Activated B cell treated with CpG ODN at 0.5 μM for 24 hours (primary cell): ENCODE measurements at places on chromosomes 6 and 20. TPM values are rescaled to one million over a fixed set of nuclear protein-coding genes. Genes with fewer than 3 reads are reported as not detected.

DNA sequence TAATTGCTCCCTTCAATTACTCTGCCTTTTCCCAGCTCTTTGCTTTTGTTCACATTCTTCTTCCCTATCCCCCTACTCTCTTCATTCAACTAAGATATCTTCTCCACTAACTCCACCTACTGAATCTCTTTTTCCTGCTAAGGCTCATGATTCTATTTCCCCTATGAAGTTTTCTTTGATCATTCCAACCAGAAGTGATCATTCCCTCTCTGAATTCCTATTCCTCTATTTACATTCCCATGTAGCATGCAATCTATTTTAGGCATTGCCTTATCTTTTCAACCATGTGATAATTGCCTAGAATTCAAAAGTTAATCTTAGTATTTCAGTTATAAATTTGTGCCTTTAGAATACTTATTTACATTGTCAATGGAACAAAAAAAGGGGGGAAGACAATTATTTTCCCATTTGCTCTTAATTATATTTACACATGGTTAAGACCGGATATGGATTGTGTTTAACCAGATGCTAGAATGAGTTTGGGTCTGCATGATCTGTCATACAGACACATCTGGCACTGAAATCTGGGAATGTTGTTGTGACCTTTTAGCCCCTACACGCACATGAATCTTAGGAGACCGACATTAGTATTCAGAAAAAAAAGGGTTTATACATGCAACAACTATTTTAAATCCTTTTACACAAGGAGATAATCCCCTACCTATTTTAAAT lies 20.8 kb downstream of the MOXD1 start:
- DNase-seq, result no peak

GRCh38 chr6:89385846-89386245 lies 26.2 kb downstream of the RRAGD start:
- DNase-seq, result no peak

- no peak for DNase-seq
These were observed 47.2 kb downstream of the BACH2 start for GRCh38 chr6:90249458-90249857.

DNA sequence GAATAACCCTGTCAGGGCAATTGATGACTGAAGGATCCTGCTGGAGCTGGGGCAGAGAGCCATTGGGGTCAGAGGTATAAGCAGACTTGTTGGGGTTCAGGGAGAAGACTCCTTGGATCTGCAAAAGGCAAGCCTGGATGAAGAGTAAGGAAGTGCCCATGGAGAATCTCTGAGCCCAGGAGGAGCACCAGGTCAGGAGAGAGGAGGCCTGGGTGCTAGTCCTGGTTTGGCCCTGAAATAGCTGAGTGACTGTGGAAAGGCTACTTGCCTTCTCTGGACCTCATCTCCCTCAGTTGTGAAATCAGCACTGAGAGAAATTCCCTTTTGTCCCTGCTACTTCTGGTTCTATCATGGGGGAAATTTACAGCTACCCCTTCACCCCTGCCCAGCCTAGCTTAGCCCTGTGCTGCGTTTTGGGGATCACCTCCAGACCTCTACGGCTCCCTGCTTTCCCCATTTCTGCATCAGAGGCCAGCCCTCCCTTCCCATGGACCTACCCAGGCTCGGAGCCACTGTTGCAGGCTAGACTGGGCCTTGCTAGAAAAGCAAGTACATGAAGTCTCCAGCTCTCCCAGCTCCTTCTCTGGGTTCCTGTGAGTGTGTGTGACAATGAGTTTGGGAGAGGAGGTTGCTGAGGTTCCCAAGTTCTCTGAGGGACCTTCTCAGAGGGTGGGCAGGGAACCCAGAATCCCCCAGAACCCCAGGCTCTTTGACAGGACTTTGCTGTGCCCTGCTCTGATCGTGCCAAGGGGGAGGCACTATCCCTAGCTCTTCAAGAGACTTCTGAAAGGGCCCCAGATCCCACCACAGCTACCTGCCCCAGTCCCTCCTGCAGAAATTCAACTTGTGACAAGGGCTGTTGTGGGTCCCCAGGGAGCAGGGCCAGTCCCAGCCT lies 2.3 kb upstream of the NCR2 start:
- DNase-seq, result no peak

GRCh38 chr6:134721060-134721405 lies 228.9 kb downstream of the ALDH8A1 start:
- DNase-seq, result no peak

DNA sequence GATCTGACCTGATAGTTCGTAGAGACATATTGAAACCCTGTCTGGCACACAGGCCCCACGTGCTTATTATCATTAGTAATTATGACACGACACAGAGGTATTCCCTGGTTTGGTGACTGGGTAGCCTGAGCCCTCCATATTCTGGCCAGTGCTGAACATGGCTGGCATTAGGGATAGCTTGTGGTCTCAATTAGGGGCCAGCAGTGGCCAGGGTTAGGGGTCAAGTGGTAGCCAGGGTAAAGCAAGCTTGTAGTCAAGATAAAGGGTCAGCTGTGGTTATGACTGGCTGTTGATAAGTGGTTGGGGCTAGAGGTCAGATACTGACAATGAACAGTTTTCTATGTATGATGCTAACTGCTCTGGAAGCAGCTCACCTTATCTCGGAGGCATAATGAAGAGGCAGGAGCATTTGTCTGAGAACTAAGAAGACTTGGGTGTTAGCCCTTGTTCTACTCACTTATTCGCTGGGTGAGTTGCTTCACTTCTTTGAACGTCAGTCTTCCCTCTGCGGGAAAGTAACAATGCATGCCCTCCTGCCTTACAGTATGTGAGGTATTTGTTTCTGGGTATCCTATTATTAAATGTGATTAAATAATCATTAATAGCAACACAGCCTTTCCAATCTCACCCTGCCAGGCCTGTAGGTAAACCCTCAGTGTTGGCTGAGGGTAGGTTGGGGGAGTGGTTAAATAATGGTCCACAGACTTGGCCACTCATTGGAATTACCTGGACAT lies 66.7 kb downstream of the VEGFA start:
- DNase-seq, result no peak

GRCh38 chr6:169896826-169897456 lies 145.5 kb downstream of the ERMARD start:
- no peak for DNase-seq

DNA sequence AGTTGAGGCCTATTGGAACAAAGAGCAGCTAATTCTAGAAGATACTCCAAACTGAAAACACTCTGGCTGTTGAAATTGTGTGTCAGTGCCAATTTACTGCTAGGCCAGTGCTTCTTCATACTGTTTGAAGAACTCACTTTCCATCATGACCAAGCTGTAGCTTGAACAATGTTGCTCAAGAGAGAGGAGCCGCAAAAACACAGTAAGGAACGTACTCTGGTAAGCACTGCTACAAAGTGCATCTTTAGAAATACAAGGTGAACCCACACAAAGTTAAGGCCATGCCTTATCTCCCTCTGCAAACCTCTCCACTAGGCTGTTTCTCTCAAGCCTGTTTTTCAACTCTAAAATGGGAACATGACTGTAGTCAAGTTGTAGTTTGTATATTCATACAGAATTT lies 74.5 kb upstream of the TULP1 start:
- no peak for DNase-seq

Gene TFAP2C
- total RNA-seq, result not detected in 2 replicates

Gene CDKN1A
- 46.9 and 50.4 TPM in 2 replicates for total RNA-seq

Gene GABRR1
- not detected in 2 replicates for total RNA-seq

Gene RALGAPA2
- 16.5 and 19.2 TPM in 2 replicates for total RNA-seq

Gene NR2E1
- not detected in 2 replicates for total RNA-seq
